ENCODE measurements at places on chromosomes 2 and 18.

DNA sequence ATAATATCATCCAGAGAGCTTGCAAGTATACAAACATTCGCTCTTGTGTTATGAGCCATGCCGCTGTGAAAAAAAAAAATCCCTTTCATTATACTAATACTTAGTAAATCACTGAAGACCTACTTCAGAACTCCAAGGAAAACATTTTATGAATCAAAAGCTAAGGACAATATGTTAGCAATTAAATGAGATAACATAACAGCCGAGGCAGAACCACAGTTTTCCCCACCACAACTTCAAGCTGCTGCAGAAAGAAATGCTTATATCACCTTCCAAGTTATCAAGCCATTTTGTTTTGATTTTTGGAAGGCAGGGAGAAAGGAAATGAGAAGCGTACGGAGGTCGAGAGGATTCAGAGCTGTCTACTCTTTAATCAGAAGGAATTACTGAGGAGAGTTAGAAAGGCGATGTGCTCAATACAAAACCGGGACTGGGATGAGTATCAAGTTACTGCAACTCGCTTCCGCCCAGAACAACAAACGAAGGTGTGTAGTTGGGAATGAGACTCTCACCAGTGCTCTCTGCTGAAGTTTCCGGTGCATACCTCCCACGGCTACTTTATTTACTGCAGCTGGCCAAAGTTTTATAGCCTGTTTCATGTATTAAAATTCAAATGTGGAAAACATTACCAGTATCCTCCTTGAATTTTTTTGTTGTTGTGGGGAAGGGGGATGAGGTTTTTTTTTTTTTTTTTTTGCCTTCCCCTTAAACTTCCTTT is 292.2 kb upstream of the CCDC68 start:
- no peak for DNase-seq

GRCh38 chr2:5549771-5550170 is 142.4 kb upstream of the SOX11 start:
- DNase-seq = no peak

DNA sequence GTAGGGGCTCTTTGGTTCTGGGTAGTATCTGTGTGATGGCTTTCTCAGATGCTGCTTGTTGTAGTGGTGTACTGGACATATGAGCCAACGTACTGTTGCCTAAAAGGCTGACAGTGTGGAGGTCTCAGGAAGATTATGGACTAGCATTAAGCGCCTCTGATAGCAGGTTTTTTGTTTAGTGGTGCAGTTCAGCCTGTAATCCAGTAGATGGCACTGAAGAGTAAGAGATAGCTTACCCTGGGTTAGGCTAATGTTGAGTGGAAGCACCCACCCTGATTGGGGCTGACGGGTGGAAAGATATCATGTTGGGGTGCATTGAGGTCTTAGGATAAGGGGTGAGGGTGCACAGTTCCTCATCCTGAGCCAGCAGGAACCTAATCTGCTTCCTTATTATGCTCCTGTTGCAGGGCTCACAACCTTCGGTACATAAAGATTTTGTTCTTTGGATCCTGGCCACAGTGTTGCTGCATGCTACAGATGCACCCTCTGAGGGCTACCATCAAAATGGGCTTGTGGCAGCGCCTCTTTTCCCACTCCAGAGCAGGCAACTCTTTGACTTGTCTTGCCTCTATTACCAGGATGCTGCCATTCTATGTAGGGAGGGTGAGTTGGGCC is 79.6 kb downstream of the MSTN start:
- no peak for DNase-seq

DNA sequence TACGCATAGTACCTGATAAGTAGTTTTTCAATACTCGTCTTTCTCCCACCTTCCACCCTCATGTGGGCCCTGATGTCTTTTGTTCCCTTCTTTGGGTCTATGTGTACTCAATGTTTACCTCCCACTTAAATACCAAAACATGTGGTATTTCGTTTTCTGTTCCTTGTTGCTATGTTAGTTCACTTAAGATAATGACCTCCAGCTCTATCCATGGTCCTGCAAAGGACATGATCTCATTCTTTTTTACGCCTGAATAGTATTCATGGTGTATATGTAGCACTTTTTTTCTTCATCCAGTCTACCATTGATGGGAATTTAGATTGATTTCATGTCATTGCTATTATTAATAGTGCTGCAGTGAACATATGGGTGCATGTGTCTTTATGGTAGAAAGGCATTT is 310.4 kb upstream of the VWC2L start:
- no peak for DNase-seq

- no peak for DNase-seq
Observed at GRCh38 chr2:64609942-64610281, 43.8 kb downstream of the SERTAD2 start.

DNA sequence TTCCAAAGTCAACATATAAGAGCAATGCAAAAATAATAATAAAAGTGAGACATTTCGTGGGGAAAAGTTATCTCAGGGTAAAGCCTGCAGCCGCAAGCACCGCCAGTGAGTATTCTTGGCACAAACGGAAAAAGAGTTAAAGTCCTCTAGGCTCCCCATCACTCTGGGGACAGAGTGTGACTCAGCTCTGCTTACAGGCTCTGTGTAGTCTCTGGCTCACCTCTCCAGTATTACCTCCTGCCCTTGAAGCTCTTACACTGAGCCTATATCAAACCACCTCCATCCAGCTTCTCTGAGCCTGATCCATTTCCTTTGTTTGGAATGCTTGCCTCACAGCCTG is 55.5 kb downstream of the MTHFD2 start:
- DNase-seq = no peak

DNA sequence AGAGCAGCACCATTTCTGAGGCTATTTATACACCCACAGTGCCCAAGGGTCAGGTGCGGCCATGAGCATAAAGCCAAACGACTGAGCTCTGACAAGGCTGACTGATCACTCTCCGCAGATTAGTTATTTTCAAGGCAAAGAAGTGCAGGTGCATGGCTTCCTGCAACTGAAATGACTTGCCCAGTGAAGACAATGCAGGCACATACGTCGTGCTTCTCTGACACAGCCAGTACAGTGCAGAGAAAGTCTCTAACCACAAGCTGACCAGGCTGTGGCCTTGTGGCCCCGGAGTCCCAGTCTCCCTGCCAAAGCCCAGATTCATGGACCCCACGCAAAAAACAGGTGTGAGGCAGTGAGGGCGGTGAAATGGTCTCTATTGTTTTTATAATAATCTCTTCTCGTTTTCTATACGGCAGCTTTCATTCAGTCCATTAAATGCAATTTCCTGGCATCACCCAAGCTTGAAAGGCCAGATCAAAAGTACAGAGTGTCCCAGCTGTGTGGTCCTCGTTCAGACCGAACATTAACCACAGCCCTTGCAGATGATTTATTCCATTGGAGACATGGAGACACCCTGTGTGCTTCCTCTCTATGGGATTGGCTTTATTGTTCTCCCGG is 447.0 kb upstream of the ID2 start:
- DNase-seq = no peak

DNA sequence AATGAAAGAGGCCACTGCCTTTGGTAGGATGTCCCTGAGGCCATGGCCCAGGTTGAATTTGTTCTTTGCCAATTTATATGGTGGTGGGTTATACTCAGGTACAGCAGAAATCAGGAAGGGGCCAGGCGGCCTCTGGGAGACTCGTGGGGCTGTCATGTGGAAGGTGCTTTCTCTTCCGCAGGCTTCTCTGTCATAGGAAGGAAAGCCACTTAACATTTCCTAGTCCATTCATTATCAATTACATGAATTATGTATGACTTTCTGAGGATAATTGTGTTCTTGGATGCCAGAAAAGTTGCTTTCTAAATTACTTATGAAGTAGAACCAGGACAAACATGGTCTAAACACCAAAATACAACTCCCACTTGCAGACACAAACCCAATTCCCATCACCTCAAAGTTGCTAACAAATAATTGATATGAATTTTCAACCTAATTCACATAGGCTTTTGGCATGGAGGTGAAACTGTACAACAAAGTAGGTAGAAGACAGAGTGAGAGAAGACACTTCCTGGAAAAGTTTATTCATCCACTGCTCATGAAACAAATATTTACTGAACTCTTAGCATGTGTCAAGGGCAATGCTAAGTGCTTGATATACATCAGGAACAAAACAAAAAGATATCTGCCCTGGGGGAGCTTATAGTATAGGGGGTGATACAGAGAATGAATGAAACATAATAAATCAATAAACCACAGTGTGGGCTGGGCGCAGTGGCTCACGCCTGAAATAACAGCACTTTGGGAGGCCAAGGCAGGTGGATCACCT is 50.5 kb upstream of the CHMP1B start:
- no peak for DNase-seq

DNA sequence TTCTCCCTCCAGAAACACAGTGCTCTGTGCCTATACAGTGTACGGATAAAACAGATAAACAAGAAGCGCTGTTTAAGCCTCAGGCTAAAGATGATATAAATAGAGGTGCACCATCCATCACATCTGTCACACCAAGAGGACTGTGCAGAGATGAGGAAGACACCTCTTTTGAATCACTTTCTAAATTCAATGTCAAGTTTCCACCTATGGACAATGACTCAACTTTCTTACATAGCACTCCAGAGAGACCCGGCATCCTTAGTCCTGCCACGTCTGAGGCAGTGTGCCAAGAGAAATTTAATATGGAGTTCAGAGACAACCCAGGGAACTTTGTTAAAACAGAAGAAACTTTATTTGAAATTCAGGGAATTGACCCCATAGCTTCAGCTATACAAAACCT is 70.7 kb downstream of the TANK start:
- DNase-seq = no peak
